ENCODE measurements at places on chromosomes 4 and X.
A peak's percentile ranks its signal among the peaks of the same experiment; 100 is the strongest.

- DNase-seq = no peak
Observed at GRCh38 chrX:81202456-81202819, 536 bp downstream of the SH3BGRL start.

DNA sequence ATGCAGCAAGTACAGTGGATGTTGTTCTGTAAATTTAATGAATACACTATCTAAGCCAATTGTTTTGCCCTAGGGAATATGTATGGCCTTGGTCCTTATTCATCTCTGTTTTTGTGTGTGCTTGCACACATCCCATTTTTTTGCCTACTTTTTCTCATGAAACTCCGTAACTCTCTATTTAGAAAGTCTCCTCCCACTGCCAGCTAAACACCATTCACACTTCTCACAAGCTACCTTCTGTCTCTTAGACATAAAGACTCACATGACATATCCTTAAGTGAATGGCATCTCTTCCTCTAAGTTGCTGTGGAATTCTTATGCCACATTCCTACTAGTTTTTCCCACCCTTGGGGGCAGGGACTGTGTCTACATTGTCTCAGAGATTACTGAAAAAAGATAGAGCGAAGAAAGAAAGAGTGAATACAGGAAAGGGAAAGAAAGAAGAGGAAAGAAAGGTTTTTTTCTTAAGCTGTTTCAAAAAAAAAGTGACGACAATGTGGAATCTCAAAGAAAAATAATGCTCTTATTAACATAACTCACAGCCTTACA, 117.5 kb downstream of the ATG4A start:
- DNase-seq = no peak

DNA sequence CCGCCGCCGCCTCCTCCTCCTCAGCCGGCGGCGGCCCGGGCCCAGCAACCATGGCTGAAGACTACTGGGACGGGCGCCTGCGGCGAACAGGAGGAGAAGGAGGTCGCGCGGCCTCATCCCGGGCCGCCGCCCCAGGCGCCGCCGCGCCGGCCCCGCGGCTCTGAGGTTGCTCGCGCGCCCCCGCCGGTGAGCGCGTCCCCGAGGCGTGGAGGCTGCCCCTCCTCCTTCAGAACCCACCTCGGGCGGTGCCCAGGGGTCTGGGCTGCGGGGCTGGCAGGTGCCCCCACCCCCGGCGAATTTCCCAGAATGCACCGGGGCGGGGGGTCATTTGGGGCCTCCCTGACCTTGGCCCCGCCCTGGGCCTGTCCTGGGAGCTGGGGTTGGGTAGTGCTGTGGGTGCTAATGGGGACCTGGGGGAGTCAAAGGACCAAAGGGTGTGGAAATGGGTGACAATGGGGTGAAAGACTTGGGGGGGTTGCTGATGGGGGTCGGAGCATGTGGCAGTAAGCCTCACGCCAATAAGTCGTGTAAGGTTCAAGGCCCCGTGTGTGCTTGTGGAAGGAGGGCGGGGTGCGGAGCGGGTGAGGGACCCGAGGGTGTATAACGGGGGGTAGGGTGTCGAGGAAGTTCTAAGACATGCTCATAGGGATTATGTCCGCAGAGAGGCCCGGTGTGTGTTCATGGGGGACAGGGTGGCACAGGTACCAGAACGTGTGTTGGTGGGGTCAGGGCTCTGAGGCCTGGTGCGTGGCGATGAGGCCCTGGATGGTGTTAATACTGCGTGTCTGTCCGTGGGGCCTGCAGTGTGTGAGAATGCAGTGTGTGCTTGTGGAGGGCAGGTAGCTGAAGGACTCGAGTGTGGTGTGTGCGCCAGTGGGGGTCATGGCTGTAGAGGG, 687 bp downstream of the CDK16 start:
- peak; percentile 11 for DNase-seq

DNA sequence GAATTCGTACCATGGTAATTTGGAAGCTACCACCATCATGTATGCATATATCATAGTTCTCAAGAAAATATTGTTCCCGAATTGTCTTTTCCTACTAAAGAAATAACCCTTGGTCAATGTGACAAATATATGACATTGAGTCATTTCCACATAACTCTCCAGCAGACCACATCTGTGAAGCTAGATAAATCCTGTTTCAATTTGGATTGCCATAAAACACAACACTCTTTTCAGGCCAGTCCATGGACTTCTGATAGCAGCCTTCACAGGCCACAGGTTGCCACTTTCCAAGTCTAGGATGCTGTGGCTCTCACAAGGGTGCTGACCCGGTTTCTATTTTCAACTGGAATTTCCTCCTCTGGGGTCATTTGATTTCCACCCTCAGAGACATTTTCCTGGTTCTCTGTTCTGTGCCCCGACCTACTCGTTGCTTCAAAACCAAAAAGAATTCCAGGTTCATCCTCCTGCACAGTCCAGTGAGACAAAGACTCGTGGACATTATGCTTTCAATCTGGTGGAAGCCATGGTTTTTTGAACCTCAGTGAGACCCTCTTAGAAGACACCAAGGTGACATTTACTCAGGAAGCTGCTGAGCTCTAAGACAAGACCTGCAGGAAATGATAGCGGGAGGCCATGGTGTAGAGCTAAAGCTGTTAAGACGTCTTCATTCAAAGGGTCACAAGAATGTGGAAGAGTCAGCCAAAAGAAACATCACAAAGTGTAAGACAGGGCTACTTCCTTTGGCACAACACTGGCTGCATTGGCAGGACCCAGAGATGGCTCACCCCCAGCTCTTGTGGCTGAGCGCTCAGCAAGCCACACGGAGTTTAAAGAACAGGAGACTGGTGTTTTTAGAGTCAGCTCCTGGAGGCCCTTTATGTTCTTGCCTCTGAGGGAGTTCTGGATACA, 119.8 kb downstream of the AMELX start:
- DNase-seq = no peak

DNA sequence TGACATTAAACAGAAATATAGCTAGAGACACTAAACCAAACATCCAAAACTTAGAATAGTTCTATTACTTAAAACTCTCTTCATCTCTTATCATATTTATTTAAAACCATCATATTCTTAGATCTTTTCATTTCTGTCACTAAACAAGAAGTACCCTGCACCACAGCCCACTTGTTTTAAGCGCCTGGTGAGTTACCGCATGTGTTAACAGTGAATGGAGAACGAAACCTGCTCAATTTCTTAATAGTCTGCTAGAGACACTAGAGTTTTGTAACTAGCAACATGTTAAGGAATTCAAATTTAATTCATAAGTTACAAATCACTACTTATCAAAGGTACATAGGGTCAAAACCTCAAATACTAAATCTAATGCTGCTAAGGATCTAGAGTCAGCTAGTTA, 111.5 kb downstream of the FBXW7 start:
- DNase-seq = no peak

GRCh38 chr4:64538219-64538618, 129.0 kb upstream of the TECRL start:
- no peak for DNase-seq

DNA sequence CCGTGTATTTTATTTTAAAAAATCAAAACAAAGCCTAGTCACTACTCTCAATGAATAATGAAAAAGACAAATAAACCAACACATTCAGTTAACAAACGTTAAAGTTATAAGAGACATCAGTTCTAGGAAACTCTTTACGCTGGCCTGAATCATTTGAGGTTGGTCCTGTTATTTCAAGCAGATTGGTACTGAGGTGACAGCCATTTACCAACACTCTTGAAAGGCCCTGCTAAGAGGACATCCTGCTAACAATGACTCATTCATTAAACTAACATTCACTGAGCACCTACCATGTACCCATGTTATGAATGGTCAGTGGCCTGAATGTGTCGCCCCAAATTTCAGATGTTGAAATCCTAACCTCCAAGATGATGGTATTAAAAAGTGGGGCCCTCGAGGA, 57.1 kb upstream of the ADGRG2 start:
- no peak for DNase-seq
